ENCODE measurements at places on chromosomes 2 and 18.

DNA sequence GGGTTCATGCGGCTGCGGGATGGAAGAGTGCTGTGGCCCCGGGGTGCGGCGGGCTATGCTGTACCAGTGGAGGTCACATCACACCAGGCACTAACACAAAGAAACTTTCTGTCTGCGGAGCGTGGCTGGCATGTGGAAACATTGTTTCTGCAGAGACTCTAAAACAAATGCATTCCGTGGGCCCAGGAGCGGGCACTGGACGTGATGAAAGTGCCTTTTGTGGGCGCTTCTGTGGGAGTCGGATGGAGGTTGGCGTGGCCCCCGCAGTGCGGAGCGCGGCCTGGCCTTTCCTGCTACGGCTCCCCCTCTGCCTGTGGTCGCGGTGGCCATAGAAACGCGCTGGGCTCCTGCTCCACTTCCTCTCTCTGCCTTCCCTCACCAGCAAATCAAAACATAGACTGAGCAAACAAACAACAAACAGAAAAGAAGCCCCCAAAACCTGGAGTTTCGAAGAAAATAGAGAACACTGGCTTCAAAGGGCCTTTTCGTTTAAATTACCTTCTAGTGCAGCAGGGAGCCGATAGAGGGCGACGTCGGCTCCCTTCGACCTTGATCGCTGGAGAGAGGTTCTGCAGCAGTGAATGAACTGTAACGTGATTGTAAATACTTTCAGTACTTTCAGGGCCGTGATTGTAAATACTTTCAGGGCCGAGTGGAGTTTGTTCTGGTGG lies 51.4 kb downstream of the KIF5C start:
- peak; percentile 36 for DNase-seq

GRCh38 chr2:149020432-149020851 lies 18.1 kb upstream of the LYPD6B start:
- DNase-seq, result no peak

GRCh38 chr2:127586746-127587295 lies 51.3 kb downstream of the MYO7B start:
- DNase-seq, result no peak

DNA sequence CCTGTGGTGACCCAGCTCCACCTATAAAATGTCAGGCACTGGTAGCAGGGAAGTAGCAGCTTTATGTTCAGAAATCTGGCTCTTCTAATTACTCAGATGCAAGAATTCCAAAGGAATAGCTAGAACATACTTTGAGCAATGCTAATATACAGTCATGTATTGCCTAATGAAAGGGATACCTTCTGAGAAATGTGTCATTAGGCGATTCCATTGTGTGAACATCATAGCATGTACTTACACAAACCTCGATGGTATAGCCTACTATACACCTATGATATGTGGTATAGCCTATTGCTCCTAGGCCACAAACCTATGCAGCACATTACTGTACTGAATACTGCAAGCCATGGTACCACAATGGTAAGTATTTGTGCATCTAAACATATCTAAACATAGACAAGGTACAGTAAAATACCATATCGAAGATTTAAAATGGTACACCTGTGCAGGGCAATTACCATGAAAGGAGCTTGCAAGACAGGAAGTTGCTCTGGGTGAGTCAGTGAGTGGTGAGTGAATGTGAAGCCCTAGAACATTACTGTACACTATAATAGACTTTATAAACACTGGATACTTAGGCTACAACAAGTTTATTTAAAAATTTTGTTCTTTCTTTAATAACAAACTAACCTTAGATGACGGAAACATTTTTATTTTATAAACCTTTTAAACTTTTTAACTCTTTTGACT lies 50.3 kb upstream of the ETAA1 start:
- DNase-seq, result no peak

DNA sequence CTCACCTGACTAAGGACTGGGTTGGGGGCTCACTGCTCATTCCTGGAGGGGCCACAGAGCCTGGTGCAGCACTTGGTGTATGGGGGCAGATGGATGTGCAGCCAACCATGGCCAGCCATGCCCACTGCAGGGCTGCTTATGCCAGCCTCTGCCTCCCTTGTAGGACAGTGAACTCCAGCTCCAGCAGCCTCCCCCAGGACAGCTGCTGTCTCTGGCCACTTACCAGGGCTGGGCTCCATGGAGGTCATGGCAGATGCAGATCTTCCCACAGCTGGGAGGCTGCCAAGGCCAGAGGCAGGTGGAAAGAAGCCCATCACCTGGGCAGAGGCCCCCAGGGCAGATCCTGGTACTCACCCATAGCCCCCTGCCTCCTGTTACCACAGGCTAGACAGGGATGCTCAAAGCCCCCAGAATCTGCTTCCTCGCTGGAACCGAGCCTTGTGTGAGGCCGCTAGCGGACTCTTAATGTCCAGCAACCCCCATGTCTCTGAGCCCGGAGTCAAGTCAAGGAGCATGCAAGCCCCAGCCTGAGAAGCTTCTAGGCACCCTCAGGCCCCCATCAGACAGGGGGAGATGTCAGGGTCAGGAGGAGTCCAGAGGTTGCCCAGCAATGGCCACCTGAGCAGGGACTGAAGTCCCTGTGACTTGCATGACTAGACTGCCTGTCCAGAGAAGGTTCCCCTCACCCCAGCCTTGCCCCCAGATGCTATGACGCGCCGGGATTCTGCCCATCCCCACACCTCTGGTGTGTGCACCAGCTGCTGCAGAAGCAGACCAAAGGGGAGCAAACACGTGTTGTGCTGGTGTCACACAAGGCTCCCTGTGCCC lies 123.6 kb downstream of the TWIST2 start:
- no peak for DNase-seq

DNA sequence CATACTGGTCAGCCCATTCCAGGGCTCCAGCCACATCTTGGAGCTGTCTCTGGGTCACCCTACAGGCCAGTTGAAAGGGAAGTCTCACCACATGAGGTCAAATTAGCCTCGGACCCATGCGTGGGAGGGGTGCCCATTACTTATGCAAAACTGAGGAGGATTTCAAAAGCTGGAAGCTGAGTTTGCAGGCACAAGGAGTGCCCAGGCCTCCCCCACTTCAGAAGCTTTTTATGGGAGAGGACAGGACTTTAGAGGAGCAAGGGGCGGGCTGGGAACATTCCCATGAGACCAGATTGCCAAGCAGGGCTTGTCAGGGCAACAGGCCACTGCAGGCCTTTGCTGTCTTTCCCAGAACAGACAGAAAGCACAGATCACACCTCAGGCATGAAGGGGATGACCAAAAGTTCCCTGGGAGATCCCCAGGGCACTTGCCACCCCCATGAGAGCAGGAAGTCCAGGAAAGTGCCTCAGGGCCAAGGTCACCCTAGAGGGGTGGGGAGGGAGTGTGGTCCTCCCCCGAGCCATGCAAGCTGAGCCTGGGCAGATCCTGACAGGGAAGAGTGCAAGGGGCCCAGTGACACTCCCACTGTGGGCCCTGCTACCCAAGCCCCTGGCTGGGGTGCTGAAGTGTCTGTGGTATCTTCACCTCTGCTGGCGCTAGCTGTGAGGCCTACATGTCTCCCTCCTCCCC lies 267.7 kb downstream of the BCL11A start:
- DNase-seq, result no peak

GRCh38 chr2:62186156-62186905 lies 9.6 kb upstream of the B3GNT2 start:
- DNase-seq, result no peak

GRCh38 chr18:12651651-12652050 lies 6.3 kb downstream of the SPIRE1 start:
- DNase-seq, result no peak

DNA sequence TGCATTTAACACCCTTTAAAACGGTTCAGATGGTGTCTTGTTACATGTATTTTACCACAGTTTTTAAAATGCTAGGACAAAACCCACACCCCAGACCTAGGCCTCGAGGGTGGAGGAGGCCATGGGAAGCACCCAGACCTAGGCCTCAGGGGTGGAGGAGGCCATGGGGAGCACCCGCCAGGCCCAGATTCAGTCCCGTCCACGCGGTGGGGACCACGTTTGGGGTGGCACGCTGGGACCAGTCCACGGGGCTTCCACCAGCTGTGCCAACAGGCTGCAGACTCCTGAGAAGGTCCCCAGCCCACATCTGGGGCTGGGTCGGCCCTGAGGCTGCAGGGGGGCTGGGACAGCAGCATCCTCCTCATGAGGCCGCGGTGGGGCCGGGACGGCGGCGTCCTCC lies 63.4 kb downstream of the SLC66A2 start:
- DNase-seq, result no peak

GRCh38 chr2:210662560-210662959 lies 106.2 kb downstream of the CPS1 start:
- no peak for DNase-seq

DNA sequence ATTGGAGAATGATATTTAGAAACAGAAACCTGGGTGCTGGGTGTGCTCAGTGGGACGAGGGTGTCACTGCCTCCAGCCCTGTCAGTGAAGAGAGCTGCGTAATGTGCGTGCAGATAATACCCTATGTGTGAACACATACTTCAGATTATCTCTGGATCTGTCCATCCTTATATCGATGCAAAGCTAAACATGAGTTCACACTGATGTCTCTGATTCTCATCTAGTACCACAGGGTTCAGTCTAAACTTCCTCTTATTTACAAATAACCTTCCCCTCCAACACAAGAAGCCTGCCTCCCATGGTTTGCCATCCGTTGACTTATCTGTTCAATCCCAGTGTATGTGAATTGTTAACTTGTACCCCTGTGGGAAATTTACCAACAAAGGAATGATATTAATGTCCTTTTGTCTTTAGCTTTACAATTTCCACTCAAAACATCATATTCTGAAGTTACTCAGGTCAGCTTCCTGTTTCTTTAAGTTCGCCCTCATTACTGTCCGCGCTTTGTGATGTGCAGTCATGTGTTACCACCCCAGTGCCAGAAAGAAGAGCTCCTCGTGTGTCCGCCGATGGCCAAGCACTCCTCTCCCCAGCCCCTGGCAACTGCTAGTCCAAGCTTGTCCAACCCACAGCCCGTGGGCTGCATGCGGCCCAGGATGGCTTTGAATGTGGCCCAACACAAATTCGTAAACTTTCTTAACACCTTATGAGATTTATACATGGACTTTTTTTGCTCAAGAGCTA lies 108.2 kb downstream of the RTP5 start:
- DNase-seq, result no peak

DNA sequence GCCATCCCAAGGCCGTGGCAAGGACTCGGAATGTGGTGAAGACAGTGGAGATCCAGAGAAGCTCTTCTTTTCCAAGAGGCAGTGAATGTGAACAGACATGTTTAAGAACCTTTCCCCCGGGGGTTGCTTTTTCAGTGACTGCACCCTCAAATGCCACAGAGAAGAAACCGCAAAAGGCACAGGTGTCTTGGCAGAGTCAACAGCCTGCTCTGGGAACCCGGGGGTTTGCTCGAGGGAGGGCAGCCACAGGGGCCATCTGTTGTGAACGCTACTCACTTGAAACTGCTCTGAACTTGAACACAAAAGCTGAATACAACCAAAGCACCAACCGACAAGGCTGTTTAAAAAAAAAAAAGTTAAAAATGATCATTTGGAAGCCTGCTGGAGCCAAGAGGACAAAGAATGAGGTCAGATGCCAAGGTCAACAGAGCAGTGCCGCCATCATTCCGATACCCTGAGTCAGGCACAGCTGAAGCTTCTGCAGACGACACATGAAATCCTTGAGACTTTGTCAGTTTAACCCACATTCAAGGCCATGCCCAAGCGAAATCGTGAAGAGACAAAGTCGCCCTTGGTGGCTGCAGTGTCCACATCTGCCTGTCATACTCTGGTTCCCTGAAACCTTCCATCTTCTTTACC lies 47.4 kb downstream of the PSMG2 start:
- no peak for DNase-seq

- DNase-seq, result no peak
Observed at GRCh38 chr2:25606892-25607291, 66.5 kb downstream of the DTNB start.

- DNase-seq, result no peak
Observed at GRCh38 chr18:21996351-21996826, 173.0 kb upstream of the GATA6 start.

DNA sequence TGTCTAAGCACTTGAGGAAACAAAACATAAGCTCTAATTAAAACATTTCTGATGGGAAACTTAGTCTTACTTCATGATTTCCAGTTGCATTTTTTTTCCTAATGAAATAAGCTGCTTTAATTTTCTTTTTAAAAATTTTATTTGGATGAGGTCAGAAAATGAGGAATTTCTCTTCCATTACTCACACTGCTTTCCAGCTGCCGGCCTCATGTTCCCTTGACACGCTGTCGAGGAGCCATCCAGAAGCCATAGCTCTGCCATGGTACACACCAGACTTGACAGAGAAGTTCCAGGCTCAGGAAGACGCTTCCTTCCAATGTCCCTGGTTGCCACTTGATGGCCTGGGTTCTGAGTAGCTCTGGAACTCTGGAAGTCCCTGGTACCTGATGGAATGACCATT lies 12.1 kb upstream of the MAPRE2 start:
- DNase-seq, result no peak

GRCh38 chr2:24881623-24882022 lies 38.4 kb downstream of the ADCY3 start:
- DNase-seq, result no peak

DNA sequence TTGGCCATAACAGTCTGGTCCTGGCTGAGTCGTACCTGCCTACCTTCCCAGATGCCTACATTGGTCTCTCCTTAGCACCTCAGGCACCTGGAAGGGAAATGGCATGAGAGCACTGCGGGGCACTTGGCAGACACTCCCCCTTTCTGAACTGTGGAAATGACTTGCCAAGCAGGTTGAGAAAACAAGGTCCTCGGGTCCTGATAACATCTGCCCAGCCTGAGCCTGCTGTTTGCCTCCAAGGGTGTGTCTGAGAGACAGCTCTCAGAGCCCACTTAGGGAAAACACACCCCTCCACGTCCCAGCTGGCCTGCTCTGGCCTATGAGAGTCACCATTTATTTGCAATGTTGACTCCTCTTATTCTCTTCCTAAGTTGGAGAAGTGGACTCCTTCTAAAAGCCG lies 10.5 kb downstream of the FAM110C start:
- no peak for DNase-seq

- no peak for DNase-seq
Observed at GRCh38 chr2:200188876-200189275, 117.6 kb upstream of the SPATS2L start.

- DNase-seq, result no peak
Observed at GRCh38 chr18:75854174-75854573, 426.7 kb upstream of the SMIM21 start.

All from activated CD4-positive, alpha-beta T cell treated with anti-CD3 and anti-CD28 coated beads, Interleukin-2, amount 50 U/mL, for 4 hours (primary cell).